Activated CD8-positive, alpha-beta memory T cell treated with anti-CD3 and anti-CD28 coated beads for 48 hours (primary cell): ENCODE measurements at places on chromosomes 7 and 10.

- no peak for DNase-seq
Observed at GRCh38 chr10:66586073-66586472, 339.8 kb upstream of the LRRTM3 start.

DNA sequence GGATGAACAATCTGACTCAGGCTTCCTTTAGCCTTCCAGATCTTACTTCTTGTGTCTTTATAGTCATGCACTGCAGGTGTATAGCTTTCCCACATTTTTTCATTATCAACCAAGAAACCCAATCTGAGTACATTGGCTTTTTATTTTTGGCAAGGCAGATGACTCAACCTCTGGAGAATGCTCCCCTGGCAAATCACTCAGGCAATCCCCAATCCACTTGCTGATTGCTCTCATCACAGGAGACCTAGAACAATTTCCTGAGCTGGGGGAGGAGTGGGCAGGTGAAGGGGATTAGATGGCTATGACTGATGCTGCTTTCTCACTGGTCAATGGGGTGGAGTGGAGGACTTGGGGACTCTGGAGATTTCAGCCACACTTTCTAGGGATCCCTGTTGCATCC lies 134.4 kb downstream of the SLC16A9 start:
- no peak for DNase-seq

DNA sequence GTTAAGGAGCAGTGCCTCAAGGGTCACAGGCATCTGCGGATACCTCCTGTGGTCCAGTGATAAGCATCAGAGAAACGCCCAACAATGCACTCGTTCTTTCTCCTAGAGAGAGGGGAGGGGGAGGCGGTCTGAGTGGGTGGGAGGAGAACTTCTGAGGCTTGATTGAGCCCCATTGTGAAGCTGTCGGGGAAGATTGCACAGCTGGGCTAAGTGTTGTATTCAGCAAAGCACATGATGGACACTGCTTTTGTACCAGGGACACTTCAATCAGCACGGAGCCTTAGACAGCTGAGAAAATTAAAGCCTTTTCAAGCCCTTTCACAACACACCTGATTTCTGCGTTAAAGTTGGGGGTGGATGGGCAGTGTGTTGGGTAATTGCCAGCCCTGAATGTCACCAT lies 230.3 kb upstream of the GHITM start:
- no peak for DNase-seq

DNA sequence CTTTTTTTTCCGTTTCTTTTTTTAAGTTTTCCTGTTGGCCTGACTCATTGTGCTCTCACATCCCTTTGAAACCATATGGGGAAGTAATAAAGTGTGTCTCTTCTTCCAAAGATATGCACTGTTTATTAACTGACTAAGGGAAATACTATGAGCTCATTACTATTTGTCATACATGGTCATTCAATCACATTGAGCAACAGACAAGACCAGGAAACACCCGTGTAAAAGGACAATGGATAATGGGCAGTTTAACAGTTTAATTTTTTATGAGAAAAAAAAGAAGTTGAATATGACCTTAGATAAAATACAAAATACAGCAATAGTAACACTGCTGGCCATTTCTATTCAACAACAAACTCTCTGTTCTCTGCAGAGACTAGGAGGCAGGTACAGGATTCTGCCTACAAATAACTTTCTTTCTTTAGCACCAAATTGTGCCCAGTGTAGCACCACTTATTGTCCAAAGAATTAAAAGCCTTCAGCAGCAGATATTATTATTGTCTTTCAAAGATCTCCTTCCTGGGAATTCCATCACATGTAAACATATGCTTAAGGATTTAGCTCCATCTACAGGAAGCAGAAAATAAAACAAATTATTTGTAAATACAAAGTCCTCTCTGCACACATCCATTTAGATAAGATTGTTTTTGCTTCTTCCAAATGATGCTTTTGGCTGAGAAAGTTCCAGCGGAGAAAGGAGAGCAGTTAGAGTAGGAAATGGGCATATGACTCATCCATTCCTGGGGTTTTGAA lies 55.0 kb upstream of the AKR1E2 start:
- no peak for DNase-seq

GRCh38 chr10:29734962-29735627 lies 100.3 kb upstream of the SVIL start:
- peak; percentile 20 for DNase-seq

- DNase-seq: no peak
Observed at GRCh38 chr7:95199779-95200558, 124.4 kb downstream of the PON1 start.

DNA sequence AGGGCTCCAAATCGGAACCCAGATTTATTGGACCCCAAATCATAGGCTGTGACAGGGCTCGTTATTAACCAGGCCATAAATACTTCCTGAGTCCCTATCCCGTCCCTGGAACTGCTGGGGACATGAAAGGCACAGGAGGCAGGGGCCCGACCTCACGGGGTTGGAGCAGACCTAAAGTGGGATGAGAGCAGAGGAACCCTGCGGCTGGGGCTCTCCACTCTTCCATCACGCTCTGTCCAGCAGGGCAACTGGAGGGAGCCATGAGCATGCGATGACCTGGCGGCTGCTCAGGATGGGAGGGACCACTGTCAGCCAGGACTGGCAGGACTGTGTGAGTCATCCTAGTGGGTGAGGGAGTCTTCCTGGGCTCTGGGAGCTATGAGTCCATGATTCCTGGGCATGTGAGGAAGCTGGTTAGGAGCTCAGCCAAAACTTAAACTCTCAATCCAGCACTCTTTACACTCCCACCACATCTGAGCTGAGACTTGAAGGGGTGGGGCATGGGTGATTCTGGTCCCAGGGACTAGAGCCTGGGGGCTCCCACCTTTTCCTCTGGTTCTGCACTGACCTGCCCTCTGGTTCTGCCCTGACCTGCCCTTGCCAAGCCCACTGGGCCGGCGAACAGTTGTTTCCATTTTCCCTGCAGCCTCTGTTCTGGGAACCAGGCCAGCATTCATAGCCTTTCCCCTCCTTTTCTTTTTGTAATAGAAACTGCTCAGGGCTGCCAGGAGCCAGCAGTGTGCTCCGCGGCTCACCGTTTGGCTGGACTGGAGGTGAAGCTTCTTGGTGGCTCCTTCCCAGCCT lies 47.1 kb downstream of the SYPL1 start:
- DNase-seq: no peak

DNA sequence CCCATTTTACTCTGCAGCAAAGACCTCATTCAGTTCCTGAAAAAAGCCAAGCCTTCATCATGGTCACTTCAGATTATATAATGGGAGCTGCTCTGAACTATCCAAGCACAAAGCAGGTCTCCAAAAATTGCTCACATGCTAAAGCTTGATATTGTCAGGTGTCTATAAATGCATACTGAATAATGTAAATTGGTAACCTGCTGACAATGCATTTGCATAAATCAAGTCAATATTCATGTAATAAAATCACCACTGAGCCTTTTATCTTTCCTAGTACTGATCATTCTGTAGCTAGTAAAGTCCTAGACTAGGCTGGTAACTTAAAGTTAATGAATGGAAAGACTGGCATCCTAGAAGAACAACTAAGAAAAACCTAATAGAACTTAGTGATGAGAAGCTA lies 188.3 kb downstream of the IMMP2L start:
- DNase-seq: no peak

GRCh38 chr7:40008223-40008815 lies 58.3 kb downstream of the CDK13 start:
- no peak for DNase-seq

GRCh38 chr10:116256752-116257259 lies 16.2 kb downstream of the GFRA1 start:
- no peak for DNase-seq

GRCh38 chr10:86065711-86066251 lies 300.8 kb downstream of the GRID1 start:
- no peak for DNase-seq
